ENCODE measurements at places on chromosomes 12 and 14. TPM values are rescaled to one million over a fixed set of nuclear protein-coding genes. Genes with fewer than 3 reads are reported as not detected.
A peak's percentile ranks its signal among the peaks of the same experiment; 100 is the strongest.

BEGAIN gene
- not detected for total RNA-seq

GRCh38 chr12:52651726-52652261, at the start of gene KRT2:
TSS of gene KRT2 (minus strand) at chr12:52652211. CDS start at chr12:52652142, 69 bp downstream.
- DNase-seq, result no peak

DNA sequence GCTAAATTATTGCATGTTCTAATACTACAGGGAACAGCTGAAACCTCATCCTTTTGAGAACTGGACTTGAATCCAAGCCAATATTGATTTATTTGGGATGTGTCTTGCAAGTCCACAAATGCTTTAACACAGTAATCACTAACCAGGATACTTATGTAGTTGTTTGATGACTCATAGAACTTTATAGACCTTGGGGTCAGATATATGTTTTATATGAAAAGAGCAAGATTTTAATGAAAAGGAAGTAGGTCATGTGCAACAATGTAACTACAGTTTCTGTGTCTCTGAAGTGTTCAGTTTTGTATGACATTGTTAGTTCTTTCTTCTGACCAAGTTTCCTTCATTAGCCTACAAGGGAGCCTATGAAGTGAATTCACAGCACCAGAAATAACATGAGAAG, 352.0 kb downstream of the ZFP36L1 start:
- peak; percentile 72 for DNase-seq

GRCh38 chr12:16020031-16020430, 108.9 kb downstream of the DERA start:
- DNase-seq, result no peak

DNA sequence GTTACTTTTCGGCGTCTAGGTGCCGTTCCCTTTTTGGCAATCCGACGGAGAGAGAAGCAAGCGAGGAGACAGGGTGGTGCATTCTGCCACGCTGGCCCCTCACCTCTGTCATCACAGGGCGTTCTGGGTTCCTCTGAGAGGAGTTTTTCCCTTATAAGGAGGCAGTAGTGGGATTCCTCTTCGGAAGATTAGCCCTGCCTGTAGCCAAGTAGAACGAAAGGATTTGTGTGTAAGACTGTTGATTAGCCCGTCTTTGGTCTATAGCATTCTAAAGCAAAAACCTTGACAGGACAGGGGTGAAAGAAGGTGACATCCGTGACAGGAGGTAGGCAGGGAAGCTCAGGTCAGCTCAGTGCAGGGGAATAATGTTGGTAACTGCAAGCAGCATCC, 9.1 kb upstream of the NEMF start:
- DNase-seq, result peak; percentile 61

- DNase-seq, result no peak
These were observed 38.1 kb downstream of the SMOC1 start for GRCh38 chr14:69917287-69917686.

DNA sequence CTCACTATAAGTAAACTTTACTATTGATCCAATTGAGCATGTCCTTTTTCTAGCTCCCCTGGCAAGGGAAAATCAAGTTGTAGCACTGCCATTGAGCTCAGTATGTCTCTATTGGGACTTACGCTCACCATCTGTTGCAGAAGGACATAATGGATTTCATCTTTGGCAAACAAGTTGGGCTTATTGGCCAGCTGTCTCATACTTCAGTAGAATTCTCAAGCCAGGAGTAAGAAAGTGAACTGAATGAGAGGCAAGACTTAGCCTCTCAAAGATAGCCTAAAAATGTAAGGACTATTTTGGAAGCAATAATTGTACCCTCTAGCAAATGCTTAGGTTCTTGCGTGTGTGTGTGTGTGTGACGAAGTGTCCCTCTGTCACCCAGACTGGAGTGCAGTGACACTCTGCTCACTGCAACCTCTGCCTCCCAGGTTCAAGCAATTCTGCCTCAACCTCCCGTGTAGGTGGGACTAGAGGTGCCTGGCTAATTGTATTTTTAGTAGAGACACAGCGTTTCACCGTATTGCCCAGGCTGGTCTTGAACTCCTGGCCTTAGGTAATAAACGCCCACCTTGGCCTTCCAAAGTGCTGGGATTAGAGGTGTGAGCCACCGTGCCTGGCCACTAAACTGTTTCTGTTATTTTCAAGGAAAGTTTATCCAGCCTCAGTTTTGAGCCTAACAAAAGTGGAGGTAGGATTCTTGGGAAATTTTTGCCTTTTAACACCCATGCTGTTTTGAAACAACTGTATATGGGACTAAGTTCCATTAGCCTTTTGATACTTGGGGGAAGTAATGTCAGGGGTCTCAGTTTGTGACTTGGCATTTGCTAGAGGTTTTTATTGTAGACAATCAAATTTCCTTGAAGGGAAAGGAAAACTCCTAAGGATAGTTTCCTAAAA, 7.0 kb downstream of the HNRNPA1 start:
- DNase-seq, result no peak

GRCh38 chr12:30417697-30418231, 277.9 kb downstream of the IPO8 start:
- no peak for DNase-seq

DNA sequence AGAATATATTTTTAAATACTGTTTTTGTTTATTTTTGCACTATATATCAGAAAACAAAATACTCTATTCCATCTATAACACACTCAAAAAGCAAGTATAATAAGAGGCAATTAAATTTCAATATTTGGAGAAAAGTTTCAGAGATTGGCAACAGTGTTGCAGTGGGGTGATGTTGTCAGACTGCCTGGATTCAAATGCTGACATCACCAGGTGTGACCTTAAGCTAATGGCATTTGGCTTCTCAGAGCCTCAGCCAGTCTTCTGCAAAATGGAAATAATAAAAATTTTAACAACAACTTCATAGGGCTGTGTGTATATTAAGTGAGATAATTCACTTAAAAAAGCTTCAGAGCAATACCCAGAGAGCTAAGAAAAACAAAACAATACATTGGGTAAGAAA, 74.7 kb downstream of the TMTC1 start:
- no peak for DNase-seq

DNA sequence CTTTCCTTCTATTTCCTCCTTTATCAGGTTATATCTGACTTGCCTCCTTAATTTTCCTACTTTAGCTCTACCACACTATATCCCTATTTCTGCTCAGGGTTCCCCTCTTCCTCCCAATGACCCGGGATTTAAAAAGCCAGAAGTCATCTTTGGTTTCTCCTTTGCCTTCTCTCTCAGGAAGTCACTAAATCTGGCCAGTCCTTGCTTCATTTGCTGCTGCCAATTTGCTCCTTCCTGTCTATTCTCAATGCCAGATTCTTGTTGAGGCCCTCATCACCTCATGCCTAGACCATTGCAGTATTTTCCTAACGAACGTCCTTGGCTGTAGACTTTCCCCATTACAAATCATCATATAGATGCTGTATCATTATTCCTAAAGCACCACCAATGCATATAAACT, 26.5 kb upstream of the NID2 start:
- no peak for DNase-seq

DNA sequence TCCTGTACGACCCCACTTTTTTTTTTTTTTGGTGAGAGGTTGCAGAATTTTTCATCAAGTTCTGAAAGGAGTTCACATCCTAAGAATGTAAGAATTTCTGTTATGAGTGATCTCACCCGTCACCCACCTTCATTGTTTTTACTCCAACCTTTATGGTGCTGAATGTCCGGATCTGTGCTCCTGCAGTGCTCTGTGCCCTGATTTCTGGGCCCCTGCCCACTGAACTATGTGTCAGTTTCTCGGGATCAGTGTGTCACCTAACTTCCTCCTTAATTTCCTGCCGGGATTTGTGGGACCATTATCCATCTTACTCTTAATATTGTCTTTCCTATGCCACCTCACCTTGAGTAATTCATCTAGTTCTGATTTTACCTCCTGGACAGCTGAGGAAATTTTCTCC, 11.6 kb downstream of the RASSF8 start:
- DNase-seq, result no peak
